ENCODE measurements at places on chromosomes 2 and 18.

GRCh38 chr18:54983041-54983686 lies 23.9 kb upstream of the CCDC68 start:
- peak; percentile 44 for DNase-seq

DNA sequence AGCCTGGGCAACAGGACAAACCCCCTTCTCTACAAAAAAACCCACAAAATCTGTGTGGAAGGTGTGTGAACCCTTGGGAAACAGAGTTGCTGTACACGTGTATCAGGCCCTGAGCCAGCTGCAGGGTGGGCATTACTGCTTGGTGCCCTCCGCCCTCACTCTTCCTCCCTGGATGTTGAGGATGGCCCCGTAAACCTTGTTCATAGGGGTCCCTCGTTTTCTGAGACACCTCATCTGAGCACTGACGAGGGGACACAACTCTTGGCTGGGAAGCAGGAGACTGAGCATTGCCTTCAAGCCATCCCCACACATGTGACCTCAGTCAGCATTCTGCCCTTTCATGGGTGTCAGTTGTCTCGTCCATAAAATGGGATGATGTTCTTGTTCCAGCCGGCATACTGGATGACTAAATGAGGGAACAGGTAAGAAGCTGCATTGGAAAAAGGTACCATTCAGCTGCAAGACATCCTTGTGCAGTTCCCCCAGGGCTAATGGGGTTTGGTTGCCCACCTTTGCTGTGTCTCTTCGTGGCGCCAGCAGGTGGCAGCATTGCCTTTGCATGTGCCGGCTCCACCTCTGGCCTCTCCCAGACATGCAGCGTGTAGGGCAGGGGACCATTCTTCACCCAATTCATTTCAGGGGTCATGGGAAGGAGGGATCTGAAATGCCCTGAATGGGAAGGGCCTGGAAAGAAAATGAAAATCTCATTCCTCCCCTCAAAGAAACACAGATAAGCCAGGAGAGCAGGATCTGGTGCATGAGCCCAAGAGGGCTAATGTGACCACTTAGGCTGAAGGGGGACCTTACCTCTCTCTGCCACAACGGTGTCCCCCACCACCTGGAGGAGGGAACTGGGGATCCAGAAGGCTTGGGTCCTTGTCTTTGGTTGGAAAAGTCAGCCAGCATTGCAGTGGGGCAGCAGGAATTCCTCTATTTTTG lies 36.4 kb upstream of the HAAO start:
- peak; percentile 90 for DNase-seq

DNA sequence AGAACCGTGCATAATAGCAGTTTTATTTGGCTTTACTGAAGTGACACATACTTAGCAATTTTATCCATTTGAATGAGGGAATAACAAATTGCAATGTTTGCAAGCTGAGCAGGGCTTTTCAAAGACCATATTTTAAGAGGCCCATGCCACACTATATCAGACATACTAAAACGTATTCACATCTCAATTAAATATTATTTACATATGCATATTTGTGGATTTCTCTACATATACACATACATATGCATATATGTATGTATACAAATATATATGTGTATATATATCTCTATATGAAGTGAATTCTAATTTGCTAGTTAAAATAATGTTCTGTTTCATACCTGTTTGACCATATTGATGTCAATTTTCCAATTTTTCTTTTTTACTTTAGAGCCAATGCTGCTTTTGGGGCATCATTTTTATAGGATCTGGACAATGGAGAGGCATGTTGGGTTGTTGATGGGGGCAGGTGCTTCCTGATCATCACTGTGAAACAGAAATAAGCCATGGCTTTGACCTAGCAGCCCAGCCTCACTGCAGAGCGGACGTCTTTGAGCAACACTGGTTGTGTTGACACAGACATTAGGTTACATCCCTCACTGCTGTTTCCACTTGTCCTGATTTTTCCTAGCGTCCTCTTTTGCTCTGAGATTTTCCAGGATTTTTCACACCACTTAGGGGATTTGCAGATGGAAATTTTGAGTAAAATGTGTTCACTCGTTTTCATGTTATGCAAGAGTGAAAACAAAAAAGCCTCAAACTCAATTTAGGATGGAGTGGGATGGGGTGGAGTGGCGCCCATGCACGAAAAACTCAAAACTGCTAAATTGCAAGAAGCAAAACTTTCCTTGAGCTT lies 56.9 kb downstream of the RDH14 start:
- no peak for DNase-seq

DNA sequence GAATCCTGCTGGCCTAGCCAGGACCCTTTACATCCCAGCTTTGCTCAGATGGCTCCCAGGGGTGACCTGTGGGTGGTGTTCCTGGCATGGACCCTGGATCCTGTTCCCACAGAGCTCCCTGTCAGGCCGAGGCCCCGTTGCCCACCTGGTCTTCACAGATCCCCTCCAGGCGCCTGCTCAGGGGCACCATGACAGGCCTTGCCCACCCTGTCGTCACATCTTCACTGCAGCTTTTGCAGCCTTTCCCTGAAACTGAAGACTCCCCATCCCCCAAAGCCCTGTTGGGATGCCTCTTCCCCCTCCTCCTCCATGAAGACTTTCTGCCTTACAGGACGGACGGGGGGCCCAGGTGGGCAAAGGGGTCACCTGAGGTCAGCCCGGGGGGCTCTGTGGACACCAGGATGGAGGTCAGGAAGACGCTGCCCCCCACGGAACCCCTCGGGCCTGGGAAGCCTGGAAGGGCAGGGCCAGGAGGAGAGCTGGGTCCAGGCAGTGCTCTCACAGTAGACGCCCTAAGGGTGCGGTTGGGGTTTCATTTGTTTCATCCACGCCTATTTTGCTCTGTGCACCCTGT lies 13.0 kb upstream of the KIF1A start:
- DNase-seq, result no peak

GRCh38 chr2:75548036-75548573 lies 12.6 kb downstream of the EVA1A start:
- DNase-seq, result no peak

DNA sequence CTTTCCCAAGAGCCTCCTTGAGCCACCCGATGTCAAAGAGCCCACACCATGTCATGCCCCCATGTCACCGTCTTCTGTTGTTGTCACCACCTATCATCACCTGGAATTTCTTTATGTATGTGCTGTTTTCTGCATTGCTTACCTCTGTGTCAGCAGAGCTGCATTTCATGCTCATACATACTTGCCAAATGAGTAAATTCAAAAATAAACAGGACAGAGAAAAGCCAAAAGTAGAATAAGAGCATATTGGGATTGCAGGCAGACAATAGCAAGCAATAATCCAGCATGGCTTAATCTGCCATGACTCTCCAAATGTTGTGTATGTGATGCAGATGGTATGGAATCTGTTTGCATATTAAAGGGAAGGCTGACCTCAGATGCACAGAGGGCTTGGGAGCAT lies 15.3 kb upstream of the RGPD4 start:
- no peak for DNase-seq

- peak; percentile 47 for DNase-seq
Observed at GRCh38 chr18:59633961-59634485, 63.2 kb downstream of the CCBE1 start.

Measured in NCI-H1417 (cell line).